ENCODE measurements at places on chromosomes 2 and 18.

GRCh38 chr2:233342301-233342700 is 12.0 kb upstream of the DGKD start:
- no peak for DNase-seq

- no peak for DNase-seq
Measured at GRCh38 chr2:20650393-20650876, 463 bp downstream of the HS1BP3 start.

GRCh38 chr18:45539491-45539891 is 75.8 kb upstream of the SLC14A2 start:
- no peak for DNase-seq

GRCh38 chr18:8659609-8660242 is 45.6 kb upstream of the MTCL1 start:
- no peak for DNase-seq

DNA sequence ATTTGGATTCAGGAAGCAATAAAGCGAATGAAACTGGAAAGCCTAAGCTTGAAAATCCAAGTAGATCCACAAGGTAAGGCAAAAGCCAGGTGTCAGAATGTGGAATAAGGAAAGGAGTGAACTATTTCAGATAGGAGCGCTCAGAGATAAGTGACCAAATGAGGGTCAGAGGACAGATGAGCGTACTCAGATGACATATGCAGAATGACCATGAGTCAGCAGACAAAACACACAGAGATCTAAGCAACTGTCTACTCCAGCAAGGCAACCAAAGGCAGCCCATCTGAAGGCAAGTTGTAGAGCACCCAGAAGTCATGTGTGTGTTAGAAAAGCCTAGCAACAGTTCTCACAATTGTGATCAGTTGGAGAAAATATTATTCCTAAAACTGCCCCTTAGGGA is 548.4 kb upstream of the FSHR start:
- DNase-seq, result no peak

- DNase-seq, result no peak
Measured at GRCh38 chr2:219766658-219767057, 139.2 kb downstream of the SLC4A3 start.

GRCh38 chr2:233832869-233833311 is 21.4 kb downstream of the HJURP start:
- DNase-seq, result no peak

GRCh38 chr2:100747551-100747950 is 72.4 kb upstream of the NPAS2 start:
- no peak for DNase-seq

- no peak for DNase-seq
Measured at GRCh38 chr2:151085181-151085611, 176.5 kb downstream of the RBM43 start.

GRCh38 chr2:218329826-218330593 is 26.6 kb upstream of the CATIP start:
- no peak for DNase-seq

- DNase-seq, result no peak
Measured at GRCh38 chr2:101464841-101465240, 10.1 kb downstream of the RFX8 start.

DNA sequence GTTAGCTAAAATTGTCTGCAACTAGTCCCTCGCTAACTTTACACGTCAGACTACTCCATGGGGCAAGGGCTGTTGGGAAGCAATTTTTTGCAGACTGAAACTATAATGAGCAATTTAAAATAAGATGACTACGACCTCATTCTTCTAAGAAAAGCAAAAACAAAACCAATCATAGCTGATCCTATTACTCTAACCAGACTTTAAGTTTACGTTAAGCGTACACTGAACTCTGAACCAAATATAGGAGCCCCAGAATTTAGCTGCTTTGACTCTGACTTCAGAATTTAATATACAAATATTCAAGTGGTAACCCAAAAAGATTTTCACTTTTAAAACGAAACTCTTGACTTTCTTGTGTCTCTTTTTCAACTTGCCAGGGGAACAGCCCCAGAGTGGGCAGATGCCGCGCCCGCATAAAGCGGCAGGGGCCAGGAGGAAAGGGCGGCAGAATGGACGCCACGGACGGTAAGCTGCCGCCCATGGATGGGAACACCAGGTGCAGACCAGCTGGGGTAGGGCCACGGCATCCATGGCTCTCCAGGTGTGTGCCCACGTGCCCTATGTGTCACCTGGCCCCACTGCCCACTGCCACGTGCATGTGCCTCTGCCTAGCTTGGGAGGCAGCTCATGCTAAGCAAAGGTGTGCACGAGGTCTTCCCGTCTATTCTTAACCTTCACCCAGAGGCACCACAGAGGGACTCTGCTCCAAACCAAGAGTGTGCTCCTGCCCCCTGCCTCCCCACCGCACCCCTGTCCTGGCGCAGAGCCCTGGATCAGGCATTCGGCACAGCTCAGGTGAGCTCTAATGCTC is 217.6 kb downstream of the HDAC4 start:
- no peak for DNase-seq

DNA sequence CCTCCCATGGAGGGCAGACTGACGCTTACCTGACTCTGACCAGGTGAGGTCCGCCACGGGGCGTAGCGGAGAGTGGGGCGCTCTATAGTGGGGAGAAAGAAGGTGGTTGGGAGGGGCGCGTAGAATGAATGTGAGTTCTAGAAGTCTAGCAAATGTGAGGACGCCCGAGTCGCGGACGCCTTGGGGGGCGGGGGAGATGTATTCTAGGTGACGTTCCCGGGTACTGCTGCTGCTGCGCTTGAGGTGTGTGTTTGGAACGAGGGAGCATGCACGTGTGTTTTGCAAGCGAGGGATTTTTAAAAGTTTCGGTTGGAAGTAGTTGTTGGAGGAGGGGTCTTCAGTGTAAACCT is 758 bp downstream of the RIF1 start:
- DNase-seq, result peak; percentile 47

- no peak for DNase-seq
Measured at GRCh38 chr18:48037481-48038271, 107.2 kb upstream of the SMAD2 start.

DNA sequence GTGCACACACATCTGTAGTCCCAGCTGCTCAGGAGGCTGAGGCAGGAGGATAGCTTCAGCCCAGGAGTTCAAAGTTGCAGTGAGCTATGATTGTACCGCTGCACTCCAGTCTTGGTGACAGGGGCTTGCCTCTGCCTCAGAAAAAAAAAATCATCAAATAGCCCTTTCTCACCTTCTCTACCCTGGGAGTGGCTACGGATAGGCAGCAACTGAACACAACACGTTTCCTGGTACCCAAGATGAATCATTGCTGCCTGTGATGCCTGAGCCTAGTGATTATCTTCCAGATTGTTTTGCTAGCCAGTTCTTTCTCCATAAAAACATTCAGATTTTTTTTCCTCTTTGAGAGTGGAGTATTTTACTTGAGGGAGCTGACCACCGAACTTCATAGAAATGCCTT is 13.5 kb downstream of the INPP4A start:
- DNase-seq, result peak; percentile 33

GRCh38 chr2:174477759-174478158 is 9.1 kb downstream of the GPR155 start:
- DNase-seq, result no peak

DNA sequence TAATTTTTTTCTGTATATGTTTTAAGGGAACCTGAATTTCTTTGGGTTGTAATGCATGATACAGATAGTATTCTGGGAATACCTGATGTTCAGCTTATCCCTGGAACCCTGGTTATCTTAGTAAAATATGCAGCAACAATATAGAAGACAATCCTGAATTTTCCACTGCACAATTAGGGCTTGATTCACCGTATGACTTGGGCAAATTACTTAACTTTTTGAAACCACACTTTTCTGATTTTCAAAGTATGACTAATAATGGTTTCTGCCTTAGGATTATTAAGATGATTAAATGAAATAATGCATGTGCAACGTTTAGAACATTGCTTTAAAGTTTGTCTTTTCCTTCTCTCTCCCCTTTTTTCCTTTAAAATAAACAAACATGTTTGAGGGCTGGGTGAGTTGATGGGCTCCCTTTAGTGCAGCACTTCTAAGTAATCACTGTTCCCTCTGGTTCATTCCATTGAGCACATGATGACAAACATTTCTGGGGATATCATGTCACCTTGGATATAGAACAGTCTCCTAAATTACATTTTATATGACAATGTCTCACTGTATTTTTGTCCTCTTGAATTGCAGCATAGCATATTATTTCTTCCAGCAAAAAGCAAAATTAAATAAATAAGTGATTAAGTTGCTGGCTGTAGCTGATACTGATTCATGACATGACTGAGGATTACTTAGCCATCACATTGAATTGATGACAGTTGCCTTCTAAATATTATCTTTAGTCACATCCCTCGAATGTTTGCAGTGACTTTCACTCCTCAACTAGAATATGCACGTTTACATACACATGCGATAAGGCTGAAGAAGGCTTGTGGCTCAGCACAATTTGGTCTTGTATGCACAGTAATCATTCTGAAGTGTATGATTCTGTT is 254.5 kb downstream of the NEDD4L start:
- DNase-seq, result no peak

GRCh38 chr2:198161151-198161550 is 356.8 kb downstream of the PLCL1 start:
- DNase-seq, result no peak

DNA sequence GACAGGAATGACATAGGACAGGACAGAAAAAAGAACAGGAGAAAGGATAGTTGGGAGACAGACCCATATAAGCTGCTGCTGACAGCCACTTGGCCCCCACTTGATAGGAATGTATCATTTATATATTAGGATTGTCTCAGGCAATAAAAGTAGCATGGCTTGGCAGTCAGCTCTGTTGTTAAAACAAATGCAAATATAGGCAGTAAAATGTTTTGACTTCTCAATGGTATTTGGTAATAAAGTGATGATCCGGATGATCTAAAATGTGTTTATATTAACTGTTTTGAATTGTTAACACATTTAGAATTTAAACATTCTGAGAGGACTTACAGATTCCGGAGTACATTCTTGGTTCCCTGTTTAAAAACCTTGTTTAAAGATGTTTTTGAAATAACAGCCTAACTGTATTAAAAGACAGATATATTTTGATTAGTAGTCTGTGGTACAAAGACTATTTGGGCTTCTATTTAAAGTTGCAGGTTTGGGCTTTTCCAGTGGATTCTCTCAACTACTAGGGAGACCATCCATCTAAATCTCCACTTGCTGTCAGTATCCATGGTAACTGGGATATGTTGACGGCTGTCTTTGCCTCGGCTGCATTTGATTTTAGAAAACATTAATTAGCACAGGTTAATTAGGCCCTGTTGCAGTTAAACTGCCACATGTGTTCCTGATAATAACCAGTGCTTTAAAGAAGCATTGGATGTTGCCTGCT is 147.6 kb downstream of the ESCO1 start:
- DNase-seq, result no peak

GRCh38 chr2:68365087-68365486 is at the start of gene PLEK:
Gene PLEK (plus strand): TSS chr2:68365282. CDS start chr2:68365352, 70 bp downstream.
- DNase-seq, result peak; percentile 36

DNA sequence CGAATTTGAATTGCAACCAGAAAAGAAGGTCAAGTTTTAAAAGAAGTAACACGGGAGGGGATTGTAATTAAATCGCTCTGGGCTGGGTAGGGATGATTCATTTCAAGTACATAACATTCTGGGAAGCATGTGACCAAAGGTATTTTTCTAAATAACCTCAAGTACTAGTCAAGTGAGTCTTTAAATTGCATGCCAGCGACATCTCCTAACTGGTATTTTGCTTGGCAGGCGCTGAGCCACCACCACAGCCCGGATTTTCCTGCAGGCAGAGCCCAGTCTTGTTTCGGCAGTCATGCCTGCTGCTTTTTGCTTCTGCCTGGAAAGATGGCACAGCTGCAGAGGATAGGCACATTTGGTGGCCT is 33.7 kb upstream of the NPAS2 start:
- no peak for DNase-seq

GRCh38 chr2:126496493-126496892 is 159.5 kb upstream of the GYPC start:
- no peak for DNase-seq

GRCh38 chr2:128304715-128305554 is 13.7 kb downstream of the HS6ST1 start:
- no peak for DNase-seq

DNA sequence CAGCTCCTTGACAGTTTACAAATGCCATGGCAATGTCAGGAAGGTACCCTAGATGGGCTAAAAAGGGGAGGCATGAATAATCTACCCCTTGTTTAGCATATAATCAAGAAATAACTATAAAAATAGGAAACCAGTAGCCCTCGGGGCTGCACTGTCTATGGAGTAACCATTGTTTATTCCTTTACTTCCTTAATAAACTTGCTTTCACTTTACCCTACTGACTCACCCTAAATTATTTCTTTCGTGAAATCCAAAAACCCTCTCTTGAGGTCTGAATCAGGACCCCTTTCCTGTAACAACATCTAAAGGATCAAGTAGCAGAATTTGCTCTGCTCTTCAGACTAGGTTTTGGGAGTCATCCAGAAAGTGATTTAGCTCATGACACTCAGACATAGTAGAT is 43.7 kb downstream of the CD8B2 start:
- DNase-seq, result no peak

GRCh38 chr2:20625491-20626391 is 25.2 kb downstream of the HS1BP3 start:
- peak; percentile 10 for DNase-seq

DNA sequence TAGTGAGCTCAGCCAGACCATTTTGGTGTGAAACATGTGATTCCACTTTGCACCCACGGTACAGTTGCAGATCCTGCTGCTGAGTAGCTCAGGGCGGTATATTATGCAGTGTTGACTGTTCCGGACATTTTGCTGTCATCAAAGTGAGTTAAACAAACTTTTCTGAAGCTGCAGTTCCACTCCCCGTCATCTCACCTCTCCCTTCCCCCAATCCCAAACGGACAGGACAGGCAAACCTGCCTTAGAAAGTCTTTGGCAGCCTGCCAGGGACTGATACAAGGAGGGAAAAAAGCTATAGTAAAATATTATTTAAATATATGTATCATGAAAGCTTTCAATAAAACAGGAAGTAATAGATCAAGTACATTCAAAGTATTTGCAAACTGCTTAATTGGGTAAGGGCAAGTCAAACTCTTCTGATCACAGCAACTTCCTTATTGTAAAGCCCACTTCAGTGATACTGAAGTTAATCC is 35.5 kb upstream of the SP5 start:
- DNase-seq, result no peak

DNA sequence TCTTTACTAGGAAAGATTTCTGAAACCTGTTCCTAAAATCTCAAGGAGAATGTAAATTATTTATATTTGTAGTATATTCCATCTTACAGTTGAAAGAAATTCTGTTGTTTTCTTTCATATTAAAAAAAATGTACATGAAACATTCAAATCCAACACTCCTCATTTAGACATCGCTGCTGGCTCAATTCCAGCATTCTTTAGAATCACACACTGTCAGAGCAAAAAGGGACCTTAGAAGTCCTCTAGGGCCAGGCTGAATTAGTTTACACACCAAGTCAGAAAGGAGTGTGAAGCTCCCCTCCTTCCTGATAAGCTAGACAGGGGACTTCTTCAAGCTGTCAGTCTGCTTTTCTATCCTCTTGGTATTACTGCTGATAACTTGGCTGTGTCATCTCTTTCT is 158.6 kb upstream of the LTBP1 start:
- DNase-seq, result no peak

GRCh38 chr2:229733611-229734245 is 19.4 kb upstream of the DNER start:
- no peak for DNase-seq

Data from activated CD8-positive, alpha-beta memory T cell treated with anti-CD3 and anti-CD28 coated beads, Interleukin-2, amount 50 U/mL, for 4 hours (primary cell).